ENCODE measurements at places on chromosomes 2 and 18. TPM values are rescaled to one million over a fixed set of nuclear protein-coding genes. Genes with fewer than 3 reads are reported as not detected.

Gene XDH
- not detected for polyA plus RNA-seq

Gene RAB11FIP5
- 36.6 TPM for polyA plus RNA-seq

Gene ODC1
- 94.8 TPM for polyA plus RNA-seq

Gene STRN
- polyA plus RNA-seq = 6.7 TPM

Gene DPYSL5
- not detected for polyA plus RNA-seq

Gene GBX2
- 2.4 TPM for polyA plus RNA-seq

Gene ACTG2
- not detected for polyA plus RNA-seq

Gene SCLY
- 22.6 TPM for polyA plus RNA-seq

Gene CACNB4
- polyA plus RNA-seq = 0.23 TPM

Gene VPS4B
- 10.5 TPM for polyA plus RNA-seq

Gene NBEAL1
- polyA plus RNA-seq = 1.4 TPM

Gene ERBB4
- polyA plus RNA-seq = 0.01 TPM

Gene LYG1
- polyA plus RNA-seq = 1.7 TPM

Gene FAM124B
- 119 TPM for polyA plus RNA-seq

Gene ERICH2
- not detected for polyA plus RNA-seq

Gene SNORC
- 2.5 TPM for polyA plus RNA-seq

Gene KLF11
- 10.2 TPM for polyA plus RNA-seq

Gene CYP26B1
- 0.06 TPM for polyA plus RNA-seq
